ENCODE measurements at places on chromosomes 7 and 10.

DNA sequence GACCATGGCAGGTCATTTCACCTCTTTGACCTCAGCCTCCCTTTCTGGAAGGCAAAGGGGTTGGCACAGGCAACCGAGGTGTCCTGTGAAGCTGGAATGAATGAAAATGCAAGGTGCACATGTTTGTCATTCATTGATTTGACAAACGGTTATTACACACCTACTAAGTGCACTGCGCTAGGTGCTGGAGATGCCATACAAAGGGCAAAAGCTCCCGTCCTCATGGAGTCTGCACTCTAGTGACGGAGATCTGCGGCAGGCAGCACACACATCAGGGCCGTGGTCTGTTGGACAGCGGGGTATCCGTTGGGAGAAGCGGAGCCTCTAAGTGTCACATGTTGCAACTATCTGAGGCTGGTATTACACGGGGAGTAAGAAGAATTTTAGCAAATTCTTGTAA is 44.2 kb downstream of the PRF1 start:
- no peak for DNase-seq

- peak; percentile 47 for DNase-seq
These were observed 37.1 kb upstream of the BICC1 start for GRCh38 chr10:58475322-58476277.

DNA sequence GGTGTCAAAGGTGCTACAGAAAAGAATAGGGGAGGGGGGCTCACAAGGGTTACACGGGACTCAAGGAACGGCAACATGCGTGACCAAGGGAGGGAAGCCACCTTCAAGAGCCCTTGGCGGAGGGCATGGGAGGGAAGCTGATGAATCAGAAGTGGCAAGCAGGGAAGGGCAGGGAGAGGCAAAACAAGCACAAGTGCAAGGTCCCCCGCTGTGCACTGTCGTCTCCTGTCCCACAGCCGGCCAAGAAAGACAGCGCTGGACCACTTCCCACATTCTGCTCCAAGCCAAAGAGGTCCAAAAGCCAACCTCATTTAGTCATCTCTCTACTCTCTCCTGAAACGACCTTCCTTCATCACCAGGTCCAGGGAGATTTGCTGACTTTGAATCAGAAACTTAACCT is 102.7 kb downstream of the CALN1 start:
- DNase-seq: no peak

- no peak for DNase-seq
These were observed 42.3 kb upstream of the PSAP start for GRCh38 chr10:71893258-71893815.

DNA sequence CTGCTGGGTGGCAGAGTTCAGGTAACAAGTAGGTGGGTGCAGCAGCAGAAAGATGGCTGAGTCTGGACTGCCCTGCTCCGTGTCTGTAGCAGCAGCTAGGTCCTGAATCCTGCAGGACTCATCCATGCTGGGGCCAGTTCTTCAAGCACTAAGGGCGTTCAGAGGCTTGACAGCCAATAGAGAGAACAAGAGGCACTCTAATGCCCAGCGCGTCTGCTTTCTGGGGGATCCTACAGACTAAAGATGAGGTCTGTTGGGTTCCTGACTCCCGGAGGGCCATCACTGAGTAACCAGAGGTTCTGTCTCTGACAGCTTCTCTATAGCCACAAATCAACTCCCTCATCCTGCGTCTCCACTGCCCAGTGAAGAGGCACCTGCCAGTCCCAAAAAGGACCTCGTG is 125.5 kb downstream of the PTPN20 start:
- DNase-seq: no peak

- no peak for DNase-seq
These were observed 126.5 kb downstream of the FANK1 start for GRCh38 chr10:126022841-126023240.

- DNase-seq: no peak
These were observed 20.2 kb upstream of the ELFN1 start for GRCh38 chr7:1649751-1650326.

Data from GM04503 (cell line).